ENCODE measurements at places on chromosomes 5 and 9.
A peak's percentile ranks its signal among the peaks of the same experiment; 100 is the strongest.

GRCh38 chr5:158552241-158552640 is 547.5 kb downstream of the EBF1 start:
- peak; percentile 19 for DNase-seq

- DNase-seq: no peak
These were observed 249.7 kb upstream of the TMEM161B start for GRCh38 chr5:88518131-88519016.

DNA sequence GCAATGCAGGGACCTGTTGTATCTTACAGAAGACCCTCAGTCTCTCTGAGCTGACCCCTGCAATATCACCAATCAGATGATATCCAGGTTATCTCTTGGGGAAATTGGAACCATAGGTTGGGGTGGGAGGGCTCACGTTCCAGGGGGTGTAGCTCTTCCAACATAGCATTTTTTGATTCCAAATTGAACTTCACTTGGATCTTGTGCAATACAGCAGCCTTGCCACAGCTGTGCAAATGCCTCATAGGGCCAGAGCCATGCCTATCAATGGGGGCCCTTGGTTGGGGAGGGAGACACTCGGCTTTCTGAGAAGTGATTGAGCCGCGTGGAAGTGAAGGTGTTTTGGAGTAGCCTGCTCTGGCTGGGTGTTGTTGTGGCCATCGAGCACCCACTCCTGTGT is 117.2 kb upstream of the PITX1 start:
- no peak for DNase-seq

DNA sequence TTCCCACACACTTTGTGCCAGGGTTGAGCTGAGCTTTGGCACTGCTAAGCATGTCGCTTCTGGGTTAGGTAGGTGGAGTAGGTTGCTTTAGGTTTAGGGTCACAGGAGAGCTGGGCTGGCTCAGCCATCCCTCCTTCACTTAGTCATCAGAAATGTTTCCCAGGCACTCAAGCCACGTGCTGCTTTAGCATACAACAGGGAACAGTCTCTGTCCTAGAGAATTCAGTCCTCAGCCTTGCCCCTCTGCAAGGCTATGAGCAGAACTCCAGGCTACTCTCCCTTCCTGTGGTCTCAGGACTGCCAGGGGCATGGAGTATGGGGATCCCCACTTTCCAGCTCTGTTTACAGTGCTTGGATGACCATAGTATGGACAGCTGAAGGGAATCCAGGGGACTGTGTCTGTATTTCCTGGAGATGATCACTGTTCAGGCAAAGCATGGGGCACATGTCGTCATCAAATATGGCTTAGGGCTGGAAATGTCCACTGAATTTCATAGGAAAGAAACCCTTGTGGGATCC is 7.5 kb upstream of the ANKRD33B start:
- DNase-seq: peak; percentile 14

- DNase-seq: no peak
These were observed 603.3 kb downstream of the KIF4B start for GRCh38 chr5:155616779-155617392.

GRCh38 chr9:114682846-114683245 is 854 bp upstream of the TEX48 start:
- no peak for DNase-seq

DNA sequence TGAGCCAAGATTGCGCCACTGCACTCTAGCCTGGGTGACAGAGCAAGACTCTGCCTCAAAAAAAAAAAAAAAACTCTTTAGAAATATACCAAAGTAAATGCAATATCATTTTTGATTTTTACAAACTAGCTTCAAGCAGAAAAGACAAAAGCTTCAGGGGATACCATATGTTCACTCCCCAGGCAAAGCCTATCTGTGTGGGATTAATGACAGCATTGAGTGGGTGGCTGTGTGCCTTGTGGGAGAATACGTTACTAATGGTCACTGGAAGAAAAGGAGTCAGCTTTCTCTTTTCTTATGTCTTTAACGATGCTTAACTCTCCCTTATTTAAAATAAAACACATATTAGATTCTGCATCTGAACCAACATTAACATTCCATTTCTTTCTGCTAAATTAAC is 1.9 kb downstream of the PCA3 start:
- DNase-seq: no peak

DNA sequence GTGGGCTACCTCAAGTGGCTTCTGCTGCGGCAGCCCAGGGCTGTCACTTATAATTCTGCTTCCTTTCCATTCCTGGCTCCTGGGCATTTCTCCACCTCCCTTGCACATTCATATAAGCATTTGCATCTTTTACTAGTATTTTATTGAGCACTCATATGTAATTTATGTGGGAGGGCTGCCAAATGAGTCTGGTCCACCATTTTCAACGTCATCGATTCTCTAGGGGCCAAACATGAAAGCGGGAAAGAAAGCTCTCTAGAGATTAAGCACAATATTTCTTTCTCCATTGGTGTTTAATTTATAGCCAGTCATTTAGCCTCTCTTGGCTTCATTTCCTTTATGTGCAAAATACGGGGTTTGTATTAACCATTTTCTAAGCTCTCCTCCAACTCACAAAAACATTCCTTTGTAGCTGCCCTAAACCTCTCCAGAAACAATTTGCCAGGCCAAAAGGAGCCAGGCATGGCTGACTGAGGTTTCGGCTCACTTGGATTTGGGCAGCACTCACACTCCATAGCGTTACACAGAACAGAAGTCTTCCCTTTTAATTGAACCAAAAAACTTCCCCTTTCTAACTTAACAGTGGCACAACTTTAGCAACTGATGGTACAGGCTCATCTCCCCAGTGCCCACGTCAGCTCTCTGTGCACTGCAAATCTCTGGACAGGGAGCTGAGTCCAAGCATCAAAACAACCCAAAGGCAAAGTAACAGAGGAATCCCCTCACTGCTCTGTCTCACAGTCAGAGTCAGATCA is 183.5 kb downstream of the ROR2 start:
- no peak for DNase-seq

DNA sequence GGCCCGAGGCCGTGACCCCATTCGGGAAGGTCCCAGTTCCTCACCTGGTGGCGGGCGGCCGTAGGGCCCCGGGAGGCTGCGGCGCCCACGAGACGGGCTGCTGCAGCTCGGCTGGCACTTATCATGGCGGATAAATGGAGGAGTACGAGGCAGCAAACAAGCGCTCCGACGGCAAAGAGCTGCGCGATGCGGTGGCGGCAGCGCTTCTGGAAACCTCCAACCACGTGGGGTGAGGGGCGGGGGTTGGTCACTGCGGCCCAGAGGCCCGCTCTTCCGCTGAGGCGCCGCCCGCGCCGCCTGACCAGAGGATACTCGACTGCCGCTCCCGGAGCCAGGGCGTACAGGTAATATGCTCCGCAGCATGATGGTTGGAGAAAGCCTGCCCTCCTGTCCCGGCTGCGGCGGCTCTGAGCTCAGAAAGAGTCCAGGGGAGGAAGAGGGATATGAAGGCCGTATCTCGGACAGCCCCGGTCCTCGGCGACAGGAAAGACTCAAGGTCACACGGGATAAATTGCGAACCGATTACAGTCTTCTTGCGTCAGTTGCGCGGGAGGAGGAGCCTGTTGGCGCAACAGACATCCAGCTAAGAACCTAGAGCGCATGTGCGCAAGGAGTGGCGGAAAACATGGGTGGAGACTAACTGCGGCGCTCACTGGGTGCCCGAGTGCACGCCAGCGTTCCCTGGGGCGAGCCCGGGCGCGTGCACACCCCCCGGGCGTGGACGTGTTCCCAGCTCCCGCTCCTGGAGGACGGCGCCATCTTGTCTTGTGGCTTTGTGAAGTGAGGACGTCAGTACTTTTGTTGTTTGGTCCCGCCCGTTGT is at the start of gene HSPA9:
HSPA9 (minus strand) TSS at position 208 of the 822 bp plus-strand sequence; CDS start at position 125, 83 bp downstream.
- peak; percentile 99 for DNase-seq
